ENCODE measurements at places on chromosomes 2 and 18. TPM values are rescaled to one million over a fixed set of nuclear protein-coding genes. Genes with fewer than 3 reads are reported as not detected.

DNA sequence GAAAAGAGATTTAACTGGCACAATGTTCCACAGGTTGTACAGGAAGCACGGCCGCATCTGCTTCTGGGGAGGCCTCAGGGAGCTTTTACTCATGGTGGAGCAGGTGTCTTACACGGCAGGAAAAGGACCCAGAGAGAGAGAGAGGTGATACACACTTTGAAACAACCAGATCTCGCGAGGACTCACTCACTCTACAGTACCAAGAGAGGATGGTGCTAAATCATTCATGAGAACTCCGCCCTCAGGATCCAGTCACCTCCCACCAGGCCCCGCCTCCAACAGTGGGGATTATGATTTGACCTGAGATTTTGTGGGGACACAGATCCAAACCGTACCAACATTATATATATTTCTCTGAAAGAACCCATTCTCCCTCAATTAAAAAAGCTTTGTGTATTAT, 79.7 kb upstream of the DOCK10 start:
- no peak overlapping the region for H3K27ac ChIP-seq
- H3K27me3 ChIP-seq: no peaks in the 10 kb centered on the region
- H3K36me3 ChIP-seq: no peaks in the 10 kb centered on the region
- no peak for DNase-seq
- H3K4me3 ChIP-seq: no peak overlapping the region

DNA sequence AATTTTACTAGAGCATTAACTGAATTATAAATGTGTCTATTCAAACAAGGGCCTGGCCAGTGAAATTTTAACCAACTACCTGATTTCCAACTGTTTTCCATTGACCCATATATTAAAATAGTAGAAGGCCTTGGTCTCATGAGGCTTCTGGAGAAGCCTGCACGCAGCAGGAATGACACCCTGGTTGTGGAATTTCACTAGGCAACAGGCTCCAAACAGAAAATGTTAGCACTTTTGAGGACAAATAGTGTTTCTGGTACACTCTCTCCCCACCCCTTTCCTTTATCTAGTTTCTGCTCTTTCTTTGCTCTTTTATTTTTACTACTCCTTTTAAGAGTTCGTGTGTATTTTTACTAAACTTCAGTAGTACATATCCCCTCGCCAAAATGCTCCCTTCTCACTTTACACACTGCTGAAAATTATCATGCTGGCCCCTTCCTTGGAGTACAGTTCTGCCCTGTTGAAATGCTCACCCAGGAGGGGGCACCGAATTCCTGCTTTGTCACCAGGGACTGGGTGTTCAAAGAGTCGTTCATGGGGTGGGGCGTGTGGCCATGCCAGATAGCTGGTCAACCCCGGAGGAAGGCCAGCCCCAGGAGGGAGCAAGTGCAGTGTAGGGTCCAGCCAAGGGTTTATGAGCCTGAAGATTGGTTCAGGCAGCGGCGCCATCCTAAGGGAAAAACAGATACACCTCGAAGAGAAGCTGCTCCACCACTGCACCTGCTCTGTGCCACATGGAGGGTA, 22.1 kb upstream of the COL6A3 start:
- H3K4me1 ChIP-seq: peaks cover 99% of the 10 kb centered on the region
- peak overlapping the region; percentile 36 for H3K4me3 ChIP-seq
- H3K27me3 ChIP-seq: no peaks in the 10 kb centered on the region
- H3K36me3 ChIP-seq: peaks cover 9% of the 10 kb centered on the region

GRCh38 chr2:147365622-147366021, 479.2 kb upstream of the ACVR2A start:
- DNase-seq: no peak
- H3K4me1 ChIP-seq: peaks cover 7% of the 10 kb centered on the region
- H3K4me3 ChIP-seq: no peak overlapping the region
- no peak overlapping the region for H3K27ac ChIP-seq
- H3K27me3 ChIP-seq: no peaks in the 10 kb centered on the region

DNA sequence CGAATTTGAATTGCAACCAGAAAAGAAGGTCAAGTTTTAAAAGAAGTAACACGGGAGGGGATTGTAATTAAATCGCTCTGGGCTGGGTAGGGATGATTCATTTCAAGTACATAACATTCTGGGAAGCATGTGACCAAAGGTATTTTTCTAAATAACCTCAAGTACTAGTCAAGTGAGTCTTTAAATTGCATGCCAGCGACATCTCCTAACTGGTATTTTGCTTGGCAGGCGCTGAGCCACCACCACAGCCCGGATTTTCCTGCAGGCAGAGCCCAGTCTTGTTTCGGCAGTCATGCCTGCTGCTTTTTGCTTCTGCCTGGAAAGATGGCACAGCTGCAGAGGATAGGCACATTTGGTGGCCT, 33.7 kb upstream of the NPAS2 start:
- no peak overlapping the region for H3K4me3 ChIP-seq
- no peaks in the 10 kb centered on the region for H3K27me3 ChIP-seq
- no peak overlapping the region for H3K27ac ChIP-seq

DNA sequence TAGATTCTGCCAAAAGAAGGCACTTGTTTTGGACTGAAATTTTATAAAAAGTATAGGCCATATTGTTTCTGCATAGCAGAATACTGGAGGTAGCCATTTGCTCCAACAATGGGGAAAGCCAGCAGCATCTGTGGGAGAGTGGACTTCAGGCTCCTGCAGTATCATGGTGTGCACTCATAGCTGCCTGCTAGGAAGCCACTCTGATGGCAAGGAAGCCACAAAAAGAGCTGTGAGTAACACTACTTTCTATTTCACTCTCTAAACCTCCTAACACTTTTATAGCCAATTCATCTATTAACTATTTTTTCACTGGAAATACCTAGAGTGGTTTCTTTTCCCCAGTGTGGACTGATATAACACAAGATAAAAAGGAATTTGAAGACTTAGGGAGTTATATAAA, 144.4 kb upstream of the KCNJ3 start:
- no peak for DNase-seq
- H3K4me1 ChIP-seq: no peaks in the 10 kb centered on the region
- no peak overlapping the region for H3K4me3 ChIP-seq
- H3K36me3 ChIP-seq: no peaks in the 10 kb centered on the region

DNA sequence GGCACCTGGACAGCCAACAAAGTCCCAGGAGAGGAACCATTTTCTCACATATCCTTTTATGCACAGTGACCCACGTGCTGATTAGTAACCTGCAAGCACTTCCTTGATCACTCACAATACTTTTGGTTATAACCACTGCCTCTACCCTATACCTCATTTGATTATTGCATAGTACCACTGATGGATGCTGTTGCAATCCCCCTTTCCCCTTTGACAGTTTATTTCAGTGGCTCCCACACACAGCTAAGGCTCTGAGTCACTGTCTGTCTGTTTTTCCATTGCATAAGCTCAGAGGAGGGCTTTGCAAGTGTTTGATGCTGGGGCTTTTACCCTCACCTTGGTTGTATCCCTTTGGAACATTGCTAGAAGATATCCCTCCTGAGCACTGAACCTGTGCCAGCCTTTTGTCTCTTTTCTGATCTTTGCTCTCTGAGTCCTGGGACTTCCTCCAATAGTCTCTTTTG, 101.7 kb upstream of the RBBP8 start:
- H3K36me3 ChIP-seq: no peaks in the 10 kb centered on the region
- H3K4me1 ChIP-seq: peaks cover 20% of the 10 kb centered on the region
- DNase-seq: peak; percentile 4
- no peak overlapping the region for H3K27ac ChIP-seq

The ELP2 gene
- total RNA-seq: 107 TPM

DNA sequence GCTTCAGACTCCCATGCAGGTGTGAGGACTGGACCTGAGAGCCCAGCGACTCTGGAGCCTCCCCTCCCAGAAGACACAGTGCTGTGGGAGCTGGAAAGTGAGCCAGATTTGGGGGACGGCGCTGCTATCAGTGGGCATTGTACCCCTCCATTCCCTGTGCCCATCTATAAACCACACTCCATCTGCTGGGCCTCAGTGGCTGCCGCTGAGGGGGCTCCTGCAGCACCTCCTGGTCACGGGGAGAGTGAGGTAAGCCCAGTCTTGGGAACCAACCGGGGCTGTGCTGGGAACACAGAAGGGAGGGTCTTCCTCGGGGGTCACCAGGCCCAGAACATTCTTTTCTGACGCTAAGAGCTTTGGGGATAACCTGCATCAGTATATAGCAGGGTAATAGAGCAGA, 9.5 kb downstream of the PSD4 start:
- no peak for DNase-seq
- H3K36me3 ChIP-seq: peaks cover 26% of the 10 kb centered on the region
- peaks cover 89% of the 10 kb centered on the region for H3K4me1 ChIP-seq
- H3K4me3 ChIP-seq: no peak overlapping the region
- no peaks in the 10 kb centered on the region for H3K27me3 ChIP-seq

DNA sequence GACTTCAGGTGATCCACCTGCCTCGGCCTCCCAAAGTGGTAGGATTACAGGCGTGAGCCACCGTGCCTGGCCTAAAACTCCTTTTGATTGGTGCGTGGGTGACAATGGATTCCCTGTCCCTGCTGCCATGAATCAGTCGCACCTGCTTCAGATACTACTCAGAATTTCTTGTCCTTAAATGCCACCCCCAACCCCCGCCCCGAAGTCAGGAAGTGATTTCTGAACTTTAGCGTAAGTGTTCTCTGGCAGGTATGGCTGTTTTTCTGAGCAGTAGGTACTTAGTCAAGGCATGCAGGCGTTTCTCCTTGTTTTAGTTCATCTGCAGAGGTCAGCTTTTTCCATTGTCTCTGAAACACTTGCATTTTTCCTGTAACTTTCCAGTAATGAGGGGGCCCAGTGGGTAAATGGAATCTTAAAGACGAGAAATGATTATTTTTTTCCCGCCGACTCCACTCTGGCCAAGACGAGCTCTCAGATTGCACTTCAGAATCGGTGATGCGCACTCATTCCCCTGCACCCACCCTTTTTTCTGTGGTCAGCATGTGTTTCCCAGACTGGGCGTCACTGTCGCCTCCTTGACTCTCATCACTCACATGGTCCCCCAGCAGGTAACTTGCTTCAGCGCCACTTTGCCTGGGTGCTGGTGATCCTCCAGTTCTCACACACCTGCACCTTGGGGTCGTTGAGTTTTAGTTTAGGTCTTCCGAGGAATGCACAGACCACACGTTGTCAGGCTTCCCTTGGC, 179.7 kb downstream of the GBX2 start:
- no peak overlapping the region for H3K27ac ChIP-seq
- DNase-seq: no peak
- H3K27me3 ChIP-seq: peaks cover 14% of the 10 kb centered on the region
- H3K36me3 ChIP-seq: no peaks in the 10 kb centered on the region
- H3K4me3 ChIP-seq: no peak overlapping the region

The FBXO41 gene
- total RNA-seq: 19.8 TPM

The CDC42EP3 gene
- 27.0 TPM for total RNA-seq

- peaks cover 20% of the 10 kb centered on the region for H3K4me1 ChIP-seq
- no peak for DNase-seq
- peak overlapping the region; percentile 96 for H3K27ac ChIP-seq
- H3K36me3 ChIP-seq: peaks cover 16% of the 10 kb centered on the region
- H3K4me3 ChIP-seq: peak overlapping the region; percentile 63
These were observed 6.2 kb upstream of the INPP4A start for GRCh38 chr2:98438190-98439133.
